Activated naive CD8-positive, alpha-beta T cell treated with anti-CD3 and anti-CD28 coated beads for 36 hours (primary cell): ENCODE measurements at places on chromosomes 13 and 19. TPM values are rescaled to one million over a fixed set of nuclear protein-coding genes. Genes with fewer than 3 reads are reported as not detected.

DNA sequence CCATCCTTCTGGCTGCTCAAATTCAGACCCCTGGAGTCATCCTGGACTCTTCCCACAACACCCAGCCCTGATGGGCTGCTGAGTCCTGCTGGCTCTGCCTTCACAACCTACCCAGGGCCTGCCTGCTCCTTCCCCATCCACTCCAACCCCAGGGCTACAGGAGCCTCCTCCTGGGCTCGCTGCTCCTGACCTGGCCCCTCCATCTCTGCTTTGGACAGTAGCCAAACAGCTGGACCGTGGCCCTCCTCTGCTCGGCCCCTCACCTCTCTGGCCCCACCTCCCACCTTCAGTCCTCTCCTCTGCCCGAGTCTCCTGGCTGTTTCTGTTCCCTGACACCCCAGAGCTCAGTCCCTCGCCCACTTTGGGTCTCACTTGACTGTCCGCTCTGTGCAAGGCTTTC lies 66.7 kb downstream of the CEBPG start:
- no peak for DNase-seq

- peak; percentile 63 for DNase-seq
Measured at GRCh38 chr19:49497047-49497788, 984 bp downstream of the RPS11 start.

DNA sequence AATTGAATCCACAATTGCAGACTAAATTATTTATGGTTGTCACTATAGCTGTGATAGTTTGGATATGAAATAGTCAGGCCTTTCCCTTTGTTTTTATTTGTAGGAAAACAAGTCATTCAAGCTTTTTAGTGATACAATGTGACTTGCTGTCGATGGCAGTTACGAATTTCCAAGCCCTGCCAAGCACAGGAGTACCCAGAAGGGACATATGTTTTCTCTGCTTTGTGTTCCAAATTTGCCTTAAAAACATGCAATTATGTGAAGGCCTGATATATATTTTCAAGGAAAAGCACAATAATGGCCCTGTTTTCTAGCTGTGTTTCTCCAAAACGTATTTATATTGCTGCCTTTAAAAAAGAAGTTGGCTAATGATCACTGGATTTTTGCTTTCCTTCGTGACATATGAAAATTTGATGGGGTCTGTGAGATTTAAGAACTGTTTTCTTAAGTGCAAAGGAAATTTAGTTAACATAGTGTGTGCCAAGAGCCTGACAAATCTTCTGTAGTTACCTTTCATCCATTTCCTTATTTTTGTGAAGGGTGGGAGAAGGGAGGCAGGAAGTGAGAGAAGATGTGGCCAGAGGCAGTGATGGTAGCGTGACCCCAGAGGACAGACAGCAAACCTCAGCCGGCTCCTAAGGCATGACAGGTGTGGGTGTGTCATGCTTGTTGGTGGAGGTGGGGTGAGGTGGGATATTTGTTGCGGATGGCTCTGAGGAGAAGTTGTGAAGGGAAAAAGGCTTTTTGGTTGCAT lies 79.6 kb downstream of the TEX26 start:
- no peak for DNase-seq

GRCh38 chr19:18660051-18660910 lies 23.2 kb upstream of the CRTC1 start:
- no peak for DNase-seq

GRCh38 chr13:87680298-87680697 lies 9.1 kb downstream of the SLITRK5 start:
- DNase-seq: no peak

Gene SHKBP1
- 71.1 TPM for total RNA-seq

DNA sequence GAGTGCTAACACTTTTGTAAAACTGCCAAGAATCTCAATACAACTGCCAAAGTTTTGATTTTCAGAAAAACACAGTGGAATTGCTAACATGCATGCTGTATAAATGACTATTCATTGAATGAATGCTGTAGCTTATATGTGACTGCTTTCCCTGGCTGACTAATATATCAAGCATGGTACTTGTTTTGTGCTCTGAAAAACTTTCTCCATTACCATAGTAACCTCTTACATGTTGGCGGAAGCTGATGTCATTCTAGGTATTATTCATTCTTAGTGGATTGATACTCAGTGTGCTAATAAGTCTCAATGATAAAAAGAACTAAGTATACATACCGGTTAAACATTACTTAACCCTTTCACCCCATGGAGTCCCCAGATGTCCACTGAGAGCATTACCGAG lies 166.1 kb upstream of the MYO16 start:
- DNase-seq: no peak

DNA sequence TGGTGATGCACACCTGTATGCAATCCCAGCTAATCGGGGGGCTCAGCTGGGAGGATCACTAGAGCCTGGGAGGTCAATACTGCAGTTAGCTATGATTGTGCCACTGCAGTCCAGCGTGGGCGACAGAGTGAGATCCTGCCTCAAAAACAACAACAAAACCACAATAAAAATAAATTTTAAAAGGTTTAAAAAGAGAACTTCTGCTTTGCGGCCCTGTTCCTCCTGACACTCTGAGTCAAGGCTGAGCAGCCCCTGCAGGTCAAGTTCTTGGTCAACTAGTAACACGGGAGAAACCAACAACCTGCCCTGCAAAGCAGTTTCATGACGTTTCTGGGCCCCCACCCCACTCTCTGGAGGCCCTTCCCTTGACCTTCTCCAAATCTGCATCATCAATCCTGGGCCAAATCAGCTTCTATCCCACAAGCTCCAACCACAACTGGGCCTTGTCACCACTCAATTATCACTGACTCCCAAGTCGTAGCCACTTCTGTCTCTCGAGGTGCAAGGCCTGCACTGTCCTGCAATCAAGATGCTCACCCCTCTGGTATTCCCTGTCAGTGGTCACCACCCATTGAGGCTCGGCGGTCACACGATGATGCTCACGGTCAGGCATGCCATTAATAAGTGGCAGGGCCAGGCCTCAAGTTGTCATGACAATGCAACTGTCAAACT lies 7.5 kb downstream of the ELAVL1 start:
- no peak for DNase-seq

- peak; percentile 60 for DNase-seq
Measured at GRCh38 chr19:8335343-8336071, 7.6 kb downstream of the KANK3 start.

DNA sequence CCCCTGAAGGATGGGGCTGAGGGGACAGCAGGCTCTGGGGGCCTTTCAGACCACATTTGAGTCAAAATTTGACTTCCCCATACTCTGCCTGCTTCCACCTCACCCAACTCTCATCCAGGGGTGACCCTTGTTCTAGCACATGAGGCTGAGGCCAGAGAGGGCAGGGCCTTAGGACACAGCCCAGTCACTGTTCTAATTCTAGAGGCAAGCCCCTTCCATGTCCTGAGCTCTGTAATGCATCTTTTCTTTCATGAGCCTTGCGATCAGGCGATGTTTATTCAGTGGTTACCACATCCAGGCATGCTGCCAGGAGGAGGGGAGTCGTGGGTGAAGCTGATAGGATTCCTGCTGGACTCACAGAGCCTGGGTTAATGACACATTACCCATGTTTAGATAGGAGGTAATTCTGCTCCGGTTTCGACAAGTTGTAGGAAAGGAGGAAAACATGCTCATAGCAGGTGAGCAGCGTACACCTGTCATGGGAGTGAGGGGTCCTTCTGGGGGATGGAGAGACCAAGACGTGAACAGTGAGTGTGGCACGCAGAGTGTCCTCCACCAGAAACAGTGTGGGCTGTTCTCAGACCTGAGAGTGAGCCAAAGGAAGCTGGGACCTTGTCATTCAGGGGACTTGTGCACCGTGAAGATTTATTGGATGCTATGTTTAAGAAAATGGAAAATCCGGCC lies 9.3 kb downstream of the RPS9 start:
- peak; percentile 39 for DNase-seq

DNA sequence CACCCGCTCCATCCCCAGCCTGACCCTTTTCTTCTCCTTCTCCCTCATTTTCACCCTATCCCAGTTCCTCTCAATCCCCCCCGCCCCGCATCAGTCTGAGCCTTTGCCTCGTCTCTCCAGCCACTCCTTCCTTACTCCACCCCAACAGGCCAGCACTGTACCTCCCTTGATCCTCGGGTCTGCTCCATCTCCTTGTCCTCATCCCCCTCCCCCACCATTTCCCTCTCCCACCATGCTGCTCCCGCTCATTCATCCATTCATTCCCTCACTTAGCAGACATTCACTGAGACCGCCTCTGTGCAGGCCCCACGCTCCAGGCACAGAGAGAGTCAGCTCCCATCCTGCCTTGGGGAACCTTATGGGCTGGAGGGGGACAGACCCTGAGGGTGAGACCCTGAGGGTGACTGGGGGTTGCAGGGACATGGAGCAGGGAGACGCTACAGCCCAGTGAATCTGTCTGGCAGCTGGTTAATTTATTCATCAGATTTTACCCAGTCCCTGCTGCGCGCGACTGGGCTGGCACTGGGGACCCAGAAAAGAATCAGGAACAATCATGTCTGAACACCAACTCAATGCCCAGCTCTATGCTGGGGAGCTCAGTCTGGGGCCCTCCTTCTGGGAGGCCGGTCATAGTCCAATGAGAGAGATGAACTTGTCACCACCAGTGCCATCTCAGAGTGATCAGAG lies 881 bp downstream of the ARHGAP33 start:
- no peak for DNase-seq

Gene TMEM150B
- total RNA-seq: not detected

Gene TMEM86B
- 7.9 TPM for total RNA-seq

Gene NCR1
- not detected for total RNA-seq

DNA sequence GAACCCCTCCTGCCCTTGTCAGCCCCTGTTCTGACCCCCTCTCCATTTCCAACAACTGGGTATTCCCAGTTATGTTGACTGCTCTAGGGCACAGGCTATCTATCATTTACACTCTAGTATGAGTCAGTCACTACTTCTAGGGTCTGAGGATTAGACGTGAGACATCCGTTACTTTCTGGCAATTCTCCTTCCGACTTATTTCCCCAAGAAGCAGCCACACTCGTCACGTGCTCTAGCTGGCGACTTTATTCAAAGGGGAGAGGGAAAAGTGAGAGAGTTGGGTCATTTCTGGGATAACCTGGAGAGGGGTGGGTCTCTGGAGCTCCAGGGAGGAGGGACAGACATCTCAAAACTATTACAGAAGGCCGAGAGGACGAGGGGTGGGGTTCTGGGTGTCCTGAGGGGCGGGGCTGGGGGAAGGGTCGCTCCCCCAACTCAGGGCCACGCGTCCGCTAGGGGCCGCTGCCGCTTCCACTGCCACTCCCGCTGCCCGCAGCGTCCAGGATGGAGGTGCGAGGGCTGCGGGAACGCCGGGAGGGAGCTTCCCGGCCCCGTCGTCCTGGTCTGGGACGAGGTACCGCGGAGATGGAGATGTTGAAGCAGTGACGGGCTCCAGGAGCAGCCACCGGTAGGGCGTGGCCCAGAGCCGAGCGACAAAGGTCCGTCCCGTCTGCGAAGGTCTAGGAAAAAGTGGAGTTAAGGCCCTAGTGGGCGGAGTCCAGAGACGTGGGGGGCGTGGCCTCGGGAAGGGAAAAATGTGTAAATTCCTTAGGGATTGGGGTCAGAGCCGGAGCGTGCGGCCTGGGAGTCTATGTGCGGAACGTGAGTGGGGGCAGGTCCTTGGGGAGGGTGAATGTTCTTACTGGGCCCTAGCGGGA lies 8.9 kb downstream of the RTBDN start:
- no peak for DNase-seq

DNA sequence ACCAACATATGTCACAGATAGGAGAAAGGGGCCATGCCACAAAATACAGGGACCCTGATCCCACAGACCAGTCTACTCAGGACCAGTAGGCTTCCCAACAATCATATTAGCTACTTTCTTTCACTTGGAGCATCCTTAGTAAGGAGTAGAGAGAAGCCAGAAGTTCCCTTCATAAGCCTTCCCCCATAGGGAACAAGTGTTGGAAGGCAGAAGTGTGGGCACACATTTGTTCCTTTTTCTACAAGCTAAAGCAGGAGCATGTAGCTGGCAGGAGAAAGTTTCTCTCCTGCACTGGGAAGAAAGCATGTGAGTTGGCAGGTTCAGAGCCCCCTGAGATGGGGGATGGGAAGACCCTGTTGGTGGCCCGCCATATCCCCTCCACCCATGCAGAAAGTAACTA lies 165.4 kb downstream of the KCTD12 start:
- no peak for DNase-seq

GRCh38 chr13:32581177-32581786 lies 5.0 kb upstream of the PDS5B start:
- DNase-seq: no peak

Gene B3GNT3
- not detected for total RNA-seq

DNA sequence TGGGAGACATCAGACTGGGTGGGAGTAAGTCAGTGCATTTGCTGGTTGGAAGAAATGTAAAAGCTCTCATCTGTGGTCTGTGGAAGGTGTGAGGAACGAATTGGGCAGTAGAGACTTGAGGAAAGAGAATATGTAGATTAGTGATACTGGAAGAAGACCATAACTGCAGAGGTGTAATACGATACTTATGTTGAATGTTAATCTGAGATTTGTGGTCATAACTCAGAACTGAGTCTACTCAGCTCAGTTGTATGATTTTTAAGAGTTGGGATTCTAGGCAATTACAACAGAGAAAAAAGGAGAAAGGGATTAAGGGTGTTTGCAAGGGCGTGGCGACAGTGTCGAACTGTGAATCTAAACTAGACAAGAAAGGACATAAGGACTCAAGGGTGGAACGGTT lies 3.2 kb upstream of the IL17D start:
- DNase-seq: no peak

DNA sequence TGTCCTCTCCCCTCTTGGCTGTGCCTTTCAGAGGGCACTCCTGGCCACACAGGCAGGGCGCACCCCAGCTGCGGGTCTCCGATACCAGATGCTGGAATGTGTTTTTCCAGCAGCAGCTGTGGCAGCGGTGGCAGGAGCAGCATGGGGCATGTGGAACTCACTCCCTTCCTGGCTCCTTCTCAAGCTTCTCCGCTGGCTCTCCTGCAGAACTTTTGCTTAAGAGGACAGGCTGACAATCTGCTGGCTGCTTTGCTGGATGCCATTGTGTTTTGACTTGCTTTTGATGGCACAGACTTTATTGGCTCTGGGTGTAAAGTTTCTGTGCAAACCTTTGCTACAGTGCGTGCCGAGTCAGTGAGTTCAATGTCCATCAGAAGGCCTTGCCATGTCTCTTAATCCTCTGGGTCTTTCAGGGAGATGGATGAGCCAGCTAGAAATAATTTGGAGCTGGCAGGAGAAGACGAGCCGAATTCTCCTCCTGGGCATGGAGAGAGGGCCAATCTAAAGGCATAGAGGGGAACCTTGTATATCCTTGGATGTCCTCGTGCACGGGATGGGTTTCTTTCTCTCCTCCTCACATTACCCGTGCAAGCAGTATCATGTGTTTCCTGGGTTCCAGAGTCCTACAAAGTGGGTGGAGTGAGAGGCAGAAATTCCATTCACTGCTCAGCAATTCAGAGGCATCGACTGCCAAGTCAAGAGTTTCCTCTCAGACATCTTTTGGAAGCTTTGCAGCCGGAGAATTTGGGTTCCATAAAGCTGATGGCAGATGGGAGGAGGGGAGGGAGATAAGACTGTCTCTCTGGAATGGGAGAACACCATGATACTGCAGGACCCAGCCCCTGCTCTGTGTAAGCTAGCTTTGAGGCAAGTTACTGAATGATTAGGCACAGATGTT lies 231.2 kb downstream of the FGF9 start:
- DNase-seq: no peak
